Activated T-helper 1 cell treated with anti-CD3 and anti-CD28 coated beads, Interleukin-2, amount 50 U/mL, for 16 hours (primary cell): ENCODE measurements at places on chromosomes 3 and 15.

DNA sequence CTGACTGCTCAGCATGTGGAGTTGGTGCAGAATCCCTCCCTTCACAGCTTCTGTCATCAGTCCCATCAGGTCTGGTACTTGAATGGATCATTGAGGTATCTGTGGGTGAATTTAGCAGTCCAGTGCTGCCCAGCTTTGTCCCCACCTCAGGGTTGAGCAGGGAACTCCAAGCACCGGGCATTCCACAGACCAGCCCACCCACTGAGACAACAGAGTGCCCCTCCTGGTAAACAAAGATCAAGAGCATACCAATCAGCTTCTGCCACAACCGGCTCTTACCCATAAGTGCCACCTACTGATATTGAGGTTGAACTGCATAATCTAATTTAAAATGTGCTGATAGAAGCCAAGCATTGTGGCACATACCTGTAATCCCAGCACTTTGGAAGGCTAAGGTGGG lies 57.1 kb upstream of the FXR1 start:
- no peak for DNase-seq

GRCh38 chr15:33159726-33160453 lies 34.6 kb downstream of the FMN1 start:
- DNase-seq, result no peak

- DNase-seq, result no peak
Measured at GRCh38 chr15:79779746-79780145, 117.1 kb downstream of the MTHFS start.

GRCh38 chr15:53535886-53536285 lies 223.6 kb downstream of the WDR72 start:
- DNase-seq, result no peak

GRCh38 chr3:195582947-195583346 lies 793 bp downstream of the APOD start:
- no peak for DNase-seq

- no peak for DNase-seq
Measured at GRCh38 chr3:172919297-172919683, 168.8 kb downstream of the ECT2 start.

- DNase-seq, result no peak
Measured at GRCh38 chr3:57257678-57258077, 30.1 kb downstream of the APPL1 start.

DNA sequence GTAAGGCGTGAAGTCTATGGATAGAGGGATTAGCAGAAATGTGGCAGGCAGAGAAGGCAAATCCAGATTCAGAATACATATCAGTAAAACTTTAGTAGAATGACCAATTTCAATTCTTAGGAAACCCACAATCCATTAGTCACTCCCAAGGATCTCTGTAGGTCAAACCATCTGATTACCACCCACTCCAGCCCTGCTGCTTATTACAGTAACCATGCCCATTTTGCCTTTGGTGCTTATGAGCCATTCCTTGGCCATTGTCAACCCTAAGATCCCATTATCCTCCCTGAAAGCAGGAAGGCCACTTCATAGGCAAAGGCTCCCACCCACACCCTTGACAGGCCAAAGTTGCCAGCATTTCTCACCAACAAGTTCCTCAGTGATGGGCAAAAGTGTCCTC lies 5.1 kb upstream of the KLHL40 start:
- no peak for DNase-seq

DNA sequence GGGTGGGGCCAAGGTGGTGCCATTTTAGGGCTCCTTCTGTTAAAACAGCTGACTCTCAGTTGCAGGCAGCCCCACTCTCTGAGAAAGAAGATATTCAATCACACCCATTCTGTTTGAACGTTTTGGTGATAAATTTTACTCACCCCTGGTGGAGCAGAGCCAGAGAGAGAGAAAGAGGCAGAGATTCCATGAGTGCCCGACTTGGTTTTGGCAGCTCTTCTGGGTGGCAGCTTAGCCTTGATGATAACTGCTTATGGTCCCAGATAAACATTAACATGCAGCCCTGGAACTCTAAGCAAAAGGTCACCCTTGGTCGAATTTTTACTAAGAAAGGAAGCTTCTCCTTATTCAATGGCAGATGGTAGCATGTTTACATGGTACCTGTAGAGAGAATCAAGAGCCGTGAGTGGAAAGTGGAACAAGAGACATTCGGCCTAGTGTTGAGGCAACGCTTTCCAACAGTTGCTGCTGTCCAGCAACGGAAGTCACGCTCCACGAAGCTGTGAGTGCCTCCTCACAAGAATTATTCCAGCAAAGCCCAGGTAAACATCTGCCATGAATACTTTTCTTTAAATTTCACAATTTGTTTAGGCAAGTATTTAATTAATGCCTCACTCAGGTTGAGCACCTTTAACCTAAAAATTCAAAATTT lies 530.6 kb upstream of the ROBO2 start:
- DNase-seq, result no peak

GRCh38 chr3:112778353-112778948 lies 68.2 kb downstream of the CD200R1L start:
- DNase-seq, result no peak
